ENCODE measurements at places on chromosomes 11 and 22.

GRCh38 chr11:116930177-116930576, 92.8 kb upstream of the APOA1 start:
- no peak for DNase-seq

DNA sequence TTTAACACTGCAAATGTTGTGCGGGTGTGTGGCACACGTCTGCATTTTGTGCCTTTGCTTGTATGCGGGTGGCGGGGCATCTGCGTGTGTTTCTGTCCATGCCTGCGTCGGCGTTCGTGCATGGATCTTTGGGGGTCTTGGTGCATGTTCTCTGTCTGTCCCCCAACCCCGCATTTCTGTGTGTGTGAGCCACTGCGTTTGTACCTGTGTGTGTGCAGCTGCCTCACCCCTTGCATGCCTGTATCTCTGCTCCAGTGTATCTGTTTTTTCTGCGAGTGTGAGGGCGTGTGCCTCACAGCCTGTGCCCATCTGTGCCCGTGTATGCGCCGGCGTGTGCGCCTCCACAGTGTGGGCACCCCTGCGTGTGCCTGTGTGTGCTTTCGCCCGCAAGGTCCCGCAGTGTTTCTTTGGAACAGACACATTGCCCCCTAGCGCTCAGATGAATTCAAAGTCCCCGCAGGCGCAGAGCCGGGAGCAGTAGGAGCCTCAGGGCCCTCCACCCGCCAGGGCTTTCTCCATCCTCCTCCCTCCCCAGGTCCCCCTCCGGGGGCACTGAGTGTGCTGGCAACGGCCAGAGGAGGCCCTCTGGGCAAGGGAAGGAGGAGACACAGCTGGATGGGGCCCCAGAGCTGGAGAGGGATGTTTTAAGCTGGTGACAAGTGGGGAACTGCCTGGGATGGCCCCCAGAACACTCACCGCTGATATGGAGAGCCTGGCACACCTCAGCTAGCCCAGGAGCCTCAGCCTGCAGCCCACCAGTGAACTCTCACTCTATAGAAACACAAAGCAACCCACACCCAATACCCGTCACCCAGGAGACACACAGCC, 3.1 kb upstream of the MN1 start:
- peak; percentile 46 for DNase-seq

- no peak for DNase-seq
Observed at GRCh38 chr11:126339863-126340434, 15.5 kb upstream of the ST3GAL4 start.

DNA sequence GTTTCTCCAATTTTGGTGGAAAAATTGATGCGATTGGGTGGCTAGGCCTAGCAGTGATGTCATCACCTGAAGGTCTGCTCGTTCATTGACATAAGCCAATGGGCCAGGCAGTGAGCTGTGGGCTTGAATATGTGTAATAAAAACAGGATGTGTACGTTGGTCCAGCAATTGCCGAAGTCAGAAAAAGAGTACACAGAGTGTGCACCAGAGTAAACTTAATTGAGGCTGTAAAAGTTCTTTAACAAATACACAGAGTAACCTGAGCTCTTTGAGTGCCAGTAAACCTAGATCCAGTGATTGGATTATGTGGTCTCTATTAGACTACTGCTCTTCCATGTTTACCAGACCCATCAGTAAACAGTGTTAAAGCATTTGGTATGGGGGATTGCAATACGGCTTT, 13.0 kb upstream of the GLYATL1 start:
- DNase-seq: no peak

GRCh38 chr11:77449060-77449521, 24.8 kb downstream of the PAK1 start:
- no peak for DNase-seq

DNA sequence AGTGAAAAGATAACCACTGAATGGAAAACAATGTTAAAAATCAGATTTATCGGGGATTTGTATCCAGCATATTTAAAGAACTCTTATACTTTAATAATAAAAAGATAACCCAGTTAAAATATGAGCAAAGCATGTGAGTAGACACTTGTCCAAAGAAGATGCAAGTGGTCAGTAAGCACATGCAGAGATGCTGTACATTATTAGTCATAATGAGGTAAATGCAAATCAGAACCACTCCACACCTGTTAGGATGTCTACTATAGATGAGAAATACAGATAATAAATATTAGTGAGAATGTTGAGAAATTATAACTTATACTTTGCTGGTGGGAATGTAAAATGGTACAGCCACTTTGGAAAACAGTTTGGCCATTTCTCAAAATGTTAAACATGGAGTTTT, 28.0 kb downstream of the QSER1 start:
- DNase-seq: no peak

GRCh38 chr11:84524422-84525051, 1102.6 kb downstream of the DLG2 start:
- peak; percentile 69 for DNase-seq

- no peak for DNase-seq
Observed at GRCh38 chr11:122204206-122204605, 88.2 kb upstream of the BLID start.

DNA sequence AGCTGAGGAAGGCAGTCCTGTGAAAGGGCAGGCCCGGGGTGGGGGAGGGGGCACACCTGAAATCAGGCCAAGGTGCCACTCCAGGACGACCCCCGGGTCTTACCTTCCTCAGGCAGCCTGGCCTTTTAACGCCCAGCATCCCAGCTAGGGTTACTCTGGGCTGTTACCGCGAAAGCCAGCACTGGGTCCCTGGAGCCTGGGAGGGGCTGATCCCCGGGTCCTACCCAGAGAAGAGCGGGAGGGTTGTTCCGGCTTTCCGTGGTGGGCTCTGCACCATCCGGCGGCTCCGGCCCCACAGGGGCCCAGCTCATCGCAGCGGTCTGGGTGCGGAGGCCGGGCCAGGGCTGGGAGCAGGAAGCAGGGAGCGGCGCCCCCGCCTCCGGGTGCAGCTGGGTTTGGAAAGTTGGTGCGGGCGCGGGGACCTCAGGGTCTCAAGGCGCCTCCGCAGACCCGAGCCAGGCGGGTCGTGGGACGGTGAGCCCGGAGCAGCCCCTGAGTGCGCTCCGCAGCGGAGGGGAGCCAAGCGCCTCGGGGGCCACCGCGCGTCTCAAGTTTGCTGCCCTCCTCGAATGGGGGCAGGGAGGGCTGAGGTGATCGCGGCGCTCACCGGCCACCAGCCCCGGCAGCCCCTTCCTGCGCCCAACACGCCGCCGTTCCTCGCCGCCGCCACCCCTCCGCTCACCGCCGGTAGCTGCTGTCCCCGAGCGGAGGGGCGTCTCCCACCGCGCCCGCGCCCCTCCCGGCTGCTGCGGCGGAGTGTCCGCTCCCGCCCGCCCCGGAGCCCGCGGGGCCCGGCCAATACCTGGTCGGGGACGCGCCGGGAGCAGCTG, 831 bp downstream of the CHST1 start:
- DNase-seq: no peak

GRCh38 chr22:20412474-20413216, 18.7 kb downstream of the ZNF74 start:
- no peak for DNase-seq

- no peak for DNase-seq
Observed at GRCh38 chr11:80109031-80109430, 668.2 kb upstream of the TENM4 start.

DNA sequence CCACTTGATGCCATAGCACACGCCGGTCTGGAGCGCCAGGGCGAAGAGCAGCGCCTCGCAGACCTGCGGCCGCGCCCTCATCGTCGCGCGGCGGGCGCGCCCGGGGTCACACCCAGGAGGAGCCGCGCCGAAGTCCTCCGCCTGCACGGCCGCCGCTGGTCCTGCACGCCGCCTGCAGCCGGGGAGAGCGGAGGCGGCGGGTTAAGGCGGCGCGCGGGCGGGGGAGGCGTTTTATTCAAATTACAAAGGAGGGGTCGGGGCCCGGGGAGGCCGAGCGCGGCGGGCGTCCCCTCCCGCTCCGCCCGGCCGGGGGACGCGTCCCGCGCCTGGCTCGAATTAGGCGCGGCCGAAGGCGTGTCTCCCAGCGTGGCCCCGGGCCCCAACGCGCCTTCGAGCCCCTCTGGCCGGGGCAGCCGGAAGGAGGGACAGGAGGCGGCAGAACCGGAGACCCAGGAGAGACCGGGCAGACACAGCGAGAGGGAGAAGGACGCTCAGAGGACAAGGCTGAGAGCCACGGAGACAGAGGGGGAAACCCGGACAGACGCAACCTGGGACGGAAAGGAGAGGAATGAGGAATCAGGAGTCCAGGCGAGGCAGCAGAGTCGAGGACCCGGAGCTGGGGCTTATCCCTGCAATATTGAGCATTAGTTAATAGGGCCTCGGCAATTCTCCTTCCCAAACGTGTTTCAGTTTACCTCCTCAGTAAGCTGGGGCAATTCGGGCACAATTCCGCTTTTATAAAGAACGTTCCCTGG, at the start of gene WNT11:
Gene WNT11, minus strand, starts transcription at position 176 of the 755 bp plus-strand sequence. Its CDS starts 95 bp downstream, at position 81.
- DNase-seq: no peak

GRCh38 chr11:69008737-69009440, 4.2 kb downstream of the MRGPRF start:
- DNase-seq: no peak

- DNase-seq: no peak
Observed at GRCh38 chr11:41786087-41786486, 326.6 kb upstream of the LRRC4C start.

DNA sequence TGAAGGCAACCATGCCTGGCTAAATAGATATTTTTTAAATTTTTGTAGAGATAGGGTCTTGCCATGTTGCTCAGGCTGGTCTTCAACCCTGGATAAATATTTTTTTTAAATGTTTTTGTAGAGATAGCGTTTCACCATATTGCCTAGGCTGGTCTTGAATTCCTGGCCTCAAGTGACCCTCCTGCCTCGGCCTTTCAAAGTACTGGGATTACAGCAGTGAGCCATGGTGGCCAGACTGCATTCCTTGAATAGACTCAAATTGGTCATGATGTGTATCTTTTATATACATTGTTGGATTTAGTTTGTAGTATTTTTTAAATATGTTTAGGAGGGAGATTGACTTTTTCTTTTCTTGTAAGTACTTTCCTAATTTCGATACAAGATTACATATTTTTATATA, 325.7 kb upstream of the C11orf87 start:
- DNase-seq: no peak

GRCh38 chr11:88327061-88327460, 10.5 kb downstream of the CTSC start:
- no peak for DNase-seq

GRCh38 chr11:92302770-92303169, 78.2 kb downstream of the FAT3 start:
- DNase-seq: no peak

- no peak for DNase-seq
Observed at GRCh38 chr11:91209306-91209705, 986.5 kb upstream of the CHORDC1 start.
